Panc1 (cell line): ENCODE measurements at places on chromosomes 2 and 18. TPM values are rescaled to one million over a fixed set of nuclear protein-coding genes. Genes with fewer than 3 reads are reported as not detected.

DNA sequence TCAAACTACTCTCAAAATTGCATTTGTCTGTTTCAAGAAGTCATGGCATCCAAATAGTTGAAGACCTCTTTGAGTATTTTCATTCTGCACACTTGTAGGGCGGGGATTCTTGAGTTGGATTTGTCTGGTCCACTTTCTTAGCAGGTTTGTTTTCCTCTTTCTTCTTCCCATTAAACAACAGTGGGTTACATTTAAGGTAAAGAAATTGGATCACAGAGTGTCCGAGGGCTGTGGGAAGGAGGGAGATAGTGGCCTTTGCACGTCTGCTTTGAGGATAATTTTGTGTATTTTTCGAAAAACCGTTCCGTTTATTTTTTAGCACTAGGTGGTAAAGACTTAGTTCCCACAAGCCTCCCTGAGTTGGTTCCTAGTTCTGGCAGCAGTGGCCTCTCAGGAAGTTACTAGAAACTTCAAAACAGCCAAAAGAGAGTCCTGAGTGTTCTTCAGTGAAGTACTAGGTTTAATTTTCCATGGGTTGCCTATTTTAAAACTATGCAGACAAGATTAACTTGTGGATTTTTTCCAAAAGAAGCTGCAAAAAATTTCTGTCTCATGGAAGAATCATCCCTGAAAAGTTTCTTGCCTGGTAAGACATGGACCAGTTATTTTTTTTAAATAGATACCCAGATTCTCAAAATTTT, 107.9 kb downstream of the CDC42EP3 start:
- no peak for DNase-seq
- no peaks in the 10 kb centered on the region for H3K36me3 ChIP-seq
- no peaks in the 10 kb centered on the region for H3K27me3 ChIP-seq
- no peak overlapping the region for H3K27ac ChIP-seq

DNA sequence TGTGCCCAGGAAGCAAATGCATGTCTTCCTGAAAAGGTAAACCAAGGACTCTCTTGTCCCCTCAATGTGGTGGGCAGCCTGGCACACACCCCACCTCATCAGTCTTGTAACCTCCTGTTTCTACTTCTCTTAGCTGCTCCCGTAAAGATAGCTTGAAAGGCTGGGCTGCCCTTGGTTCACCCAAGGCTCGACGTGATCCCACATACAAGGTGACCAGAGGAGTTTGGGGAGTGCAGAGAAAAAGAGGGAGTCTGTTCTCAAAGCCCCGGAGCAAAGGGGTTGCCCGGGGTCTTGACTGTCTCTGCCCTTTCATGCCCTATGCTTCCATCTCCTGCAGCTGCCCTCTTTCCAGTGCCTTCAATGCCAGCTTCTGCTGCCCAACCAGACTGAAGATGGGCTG, 18.3 kb upstream of the FOSL2 start:
- no peaks in the 10 kb centered on the region for H3K36me3 ChIP-seq
- no peaks in the 10 kb centered on the region for H3K27me3 ChIP-seq
- H3K4me1 ChIP-seq: no peaks in the 10 kb centered on the region
- no peak overlapping the region for H3K27ac ChIP-seq
- no peak for DNase-seq

DNA sequence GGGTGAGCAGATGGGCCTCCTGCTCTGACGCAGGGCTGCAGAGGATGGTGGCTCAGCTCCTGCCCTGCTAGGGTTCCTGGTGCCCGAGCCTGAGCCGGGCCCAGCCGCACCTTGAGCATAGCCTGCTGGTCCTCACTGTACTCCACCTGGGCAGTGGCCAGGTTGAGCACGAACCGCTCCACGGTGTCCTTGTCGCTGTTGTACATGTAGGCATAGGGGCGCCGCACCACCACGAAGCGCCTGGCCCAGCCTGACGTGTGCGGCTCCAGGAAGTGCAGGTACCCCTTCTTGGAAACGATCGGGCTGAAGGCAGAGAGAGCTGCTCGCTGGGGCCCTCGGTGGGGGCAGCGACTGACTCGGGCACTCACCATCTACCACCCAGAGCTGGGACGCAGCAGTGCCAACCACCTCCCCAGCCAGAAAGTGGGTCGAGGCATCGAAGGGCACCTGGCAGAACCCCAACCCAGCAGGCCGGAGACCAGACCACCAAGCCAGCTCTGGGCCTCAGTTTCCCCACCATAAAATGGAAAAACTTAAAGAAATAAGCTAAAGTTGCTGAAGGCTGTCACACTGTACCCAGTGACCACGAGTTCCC, 27.3 kb downstream of the AQP12A start:
- H3K36me3 ChIP-seq: no peaks in the 10 kb centered on the region
- DNase-seq: no peak
- H3K27me3 ChIP-seq: no peaks in the 10 kb centered on the region
- no peak overlapping the region for H3K4me3 ChIP-seq
- H3K4me1 ChIP-seq: no peaks in the 10 kb centered on the region; the same call in 1 of the 2 replicates

DNA sequence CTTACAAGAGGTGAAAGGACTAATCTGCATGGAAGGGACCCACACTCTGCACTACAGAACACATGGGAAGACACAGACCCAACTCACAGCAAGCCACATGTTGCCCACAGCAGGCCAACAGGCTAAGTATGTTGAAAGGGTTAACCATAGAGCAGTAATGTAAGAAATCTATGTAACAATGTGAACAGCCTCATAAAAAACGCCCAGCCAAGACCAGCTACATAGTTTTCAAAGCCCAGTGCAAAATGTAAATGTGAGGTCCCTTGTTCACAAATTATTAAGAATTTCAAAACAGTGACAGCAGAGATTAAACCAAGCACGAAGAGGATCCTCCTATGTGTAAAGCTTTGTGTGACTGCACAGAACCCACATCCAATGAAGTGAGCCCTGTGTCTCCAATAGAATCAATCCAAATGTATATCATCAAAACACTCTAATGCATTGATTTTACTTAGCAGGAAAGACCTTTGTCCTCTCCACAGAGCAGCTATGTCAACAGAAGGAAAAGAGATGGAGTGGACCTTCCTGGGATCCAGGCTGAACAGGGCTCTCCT, 210.1 kb downstream of the AGPS start:
- H3K4me1 ChIP-seq: peaks cover 5% of the 10 kb centered on the region
- no peaks in the 10 kb centered on the region for H3K36me3 ChIP-seq
- DNase-seq: no peak
- no peak overlapping the region for H3K4me3 ChIP-seq
- H3K27me3 ChIP-seq: no peaks in the 10 kb centered on the region; the same call in 1 of the 2 replicates

- no peak for DNase-seq
- H3K27ac ChIP-seq: no peak overlapping the region
- H3K27me3 ChIP-seq: no peaks in the 10 kb centered on the region
- no peak overlapping the region for H3K4me3 ChIP-seq
Observed at GRCh38 chr2:105567996-105568494, 169.2 kb upstream of the FHL2 start.

RND3 gene
- total RNA-seq: 45.3 TPM

XIRP2 gene
- total RNA-seq: not detected

CNGA3 gene
- total RNA-seq: not detected

HRH4 gene
- total RNA-seq: not detected

ITGB1BP1 gene
- 153 TPM for total RNA-seq
